NCI-H524 (cell line): ENCODE measurements at places on chromosomes 6 and 20.

DNA sequence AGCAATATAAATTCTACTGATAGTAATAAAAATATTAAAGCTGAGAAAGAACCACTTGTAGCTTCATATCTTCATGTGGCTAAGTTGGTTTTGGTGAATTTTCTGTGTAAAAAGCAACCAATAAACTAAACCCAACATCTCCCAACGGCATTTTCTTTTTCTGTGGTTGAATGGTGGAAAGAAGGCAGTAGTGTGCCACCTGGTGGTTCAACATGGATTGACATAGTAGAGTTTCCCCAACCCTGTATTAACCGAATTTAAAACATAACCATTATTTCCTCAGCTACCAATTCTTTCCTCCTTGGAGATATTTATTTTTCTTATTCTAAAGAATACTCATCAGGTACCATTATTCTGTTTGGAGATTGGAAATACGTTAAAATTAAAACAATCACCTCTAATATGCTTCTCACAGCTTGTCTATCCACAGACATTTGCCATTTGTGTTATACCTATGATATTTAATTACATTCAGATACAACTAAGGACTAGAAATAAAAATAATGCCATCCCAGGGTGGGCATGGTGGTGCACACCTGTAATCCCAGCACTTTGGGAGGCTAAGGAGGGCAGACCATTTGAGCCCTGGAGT lies 117.1 kb upstream of the EEF1E1 start:
- no peak for DNase-seq

- no peak for DNase-seq
These were observed 11.1 kb upstream of the PEX7 start for GRCh38 chr6:136811272-136811671.

DNA sequence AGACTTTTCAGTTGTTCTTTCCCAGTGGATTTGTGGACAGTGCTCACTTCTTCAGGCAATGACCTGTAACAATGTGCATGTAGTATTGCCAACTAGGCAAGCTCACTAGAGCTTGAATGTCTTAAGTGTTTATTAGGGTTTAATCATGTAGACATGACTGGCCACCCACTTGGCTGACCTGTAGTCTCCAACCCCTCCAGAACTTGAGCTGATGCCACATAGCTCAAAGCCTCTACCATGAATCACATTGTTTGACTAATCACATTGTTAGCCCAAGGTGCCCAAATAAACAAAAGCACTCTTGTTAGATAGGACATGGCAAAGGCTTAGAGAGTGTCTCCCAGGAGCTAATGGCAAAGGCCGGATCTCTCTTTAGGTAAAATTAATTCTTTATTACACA lies 272.7 kb downstream of the GRIK2 start:
- no peak for DNase-seq

DNA sequence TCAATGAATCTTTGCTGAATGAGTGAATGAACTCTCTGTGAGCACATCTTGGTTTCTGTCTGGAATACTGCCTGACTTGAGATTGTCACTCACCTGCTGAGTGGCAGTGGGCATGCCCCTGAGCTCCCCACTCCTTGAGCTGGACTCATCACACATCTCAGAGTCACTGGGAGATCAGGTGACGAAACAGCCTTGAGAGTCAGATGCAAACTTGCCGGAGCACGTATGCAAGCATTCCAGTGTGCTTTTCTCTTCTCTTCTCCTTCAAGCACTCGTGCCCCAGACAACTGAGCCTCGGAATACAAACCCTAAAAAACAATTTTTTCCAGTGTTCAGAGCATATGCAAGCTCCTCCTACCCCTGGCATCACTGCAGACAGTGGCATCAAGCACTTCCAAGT lies 9.4 kb upstream of the BMP7 start:
- DNase-seq = no peak

DNA sequence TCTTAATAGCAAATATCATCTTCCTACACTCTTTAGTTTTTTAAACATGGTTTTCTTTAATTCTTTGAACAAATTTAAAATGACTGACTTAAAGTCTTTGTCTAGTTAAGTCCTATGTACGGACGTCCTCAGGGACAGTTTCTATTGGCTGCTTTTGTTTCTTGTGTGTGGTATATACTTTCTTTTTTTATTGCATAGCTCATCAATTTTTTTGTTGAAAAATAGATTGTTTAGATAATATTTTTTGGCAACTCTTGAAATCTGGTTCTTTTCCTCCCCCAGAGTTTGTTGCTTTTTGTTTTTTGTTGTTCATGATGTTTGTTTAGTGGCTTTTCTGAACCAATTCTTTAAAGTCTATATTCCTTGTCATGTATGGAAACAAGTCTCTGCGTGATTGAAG lies 479.8 kb downstream of the PREX1 start:
- DNase-seq = no peak

DNA sequence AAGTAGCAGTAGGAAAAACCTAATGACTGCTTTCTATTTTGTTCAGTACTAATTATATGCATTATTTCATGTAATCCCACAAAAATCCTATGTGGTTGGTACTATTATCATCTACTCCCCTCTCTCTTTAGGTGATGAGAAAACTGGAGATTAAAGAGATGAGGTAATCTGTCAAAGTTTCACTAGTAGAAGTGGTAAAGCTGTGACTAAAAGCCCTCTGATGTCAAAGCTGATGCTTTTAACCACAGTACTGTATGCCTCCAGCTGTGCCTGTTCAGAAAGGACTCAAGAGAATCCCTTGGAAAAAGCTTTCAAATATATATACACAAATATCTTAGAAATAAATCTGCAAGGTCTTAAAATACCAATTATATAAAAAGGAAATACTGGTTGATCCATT lies 38.0 kb downstream of the PHIP start:
- DNase-seq = no peak

GRCh38 chr6:65191471-65191870 lies 515.6 kb downstream of the EYS start:
- DNase-seq = no peak

GRCh38 chr6:140736231-140736630 lies 1361.8 kb upstream of the CITED2 start:
- DNase-seq = no peak

GRCh38 chr6:110965629-110966229 lies 7.2 kb downstream of the GTF3C6 start:
- no peak for DNase-seq

GRCh38 chr6:106560996-106561685 lies 68.2 kb downstream of the RTN4IP1 start:
- DNase-seq = no peak

DNA sequence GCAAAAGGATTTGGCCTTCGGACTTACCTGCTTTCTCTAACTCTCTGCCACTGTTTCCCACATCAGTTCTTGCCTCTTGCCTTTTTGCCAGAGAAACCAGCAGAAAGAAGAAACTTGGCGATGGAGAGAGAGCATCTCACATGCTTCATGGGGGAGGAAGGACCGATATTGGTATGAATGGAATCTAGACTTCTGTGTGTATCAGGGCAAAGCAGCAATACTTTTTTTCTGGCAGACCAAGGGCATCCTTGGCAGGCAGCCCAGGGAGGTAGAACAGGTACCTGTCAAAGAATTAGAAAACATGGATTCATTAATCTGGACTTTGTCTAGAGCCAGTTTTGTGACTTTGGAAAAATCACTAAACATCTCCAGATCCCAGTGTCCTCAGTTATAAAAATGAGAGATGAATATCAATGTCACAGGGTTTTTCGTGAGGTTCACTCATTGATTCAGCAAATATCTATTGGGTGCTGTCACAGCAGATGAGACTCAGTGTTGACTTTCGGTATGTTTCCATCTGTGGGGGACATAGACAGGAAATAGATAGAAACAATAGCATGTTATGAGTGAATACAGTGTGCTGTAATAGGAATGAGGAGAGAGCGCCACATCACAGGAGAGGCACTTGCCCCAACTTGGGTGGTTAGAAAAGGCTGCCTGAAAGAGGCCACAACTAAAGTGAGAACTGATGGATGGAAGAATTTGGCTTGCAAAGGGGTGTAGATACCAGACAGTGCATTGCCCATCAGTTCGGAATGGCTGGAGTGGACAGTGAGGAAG lies 114.1 kb downstream of the CD83 start:
- no peak for DNase-seq

GRCh38 chr6:115441651-115442050 lies 619.0 kb downstream of the FRK start:
- no peak for DNase-seq

- DNase-seq = peak; percentile 68
These were observed 532 bp upstream of the SLC35F1 start for GRCh38 chr6:117906507-117906957.

DNA sequence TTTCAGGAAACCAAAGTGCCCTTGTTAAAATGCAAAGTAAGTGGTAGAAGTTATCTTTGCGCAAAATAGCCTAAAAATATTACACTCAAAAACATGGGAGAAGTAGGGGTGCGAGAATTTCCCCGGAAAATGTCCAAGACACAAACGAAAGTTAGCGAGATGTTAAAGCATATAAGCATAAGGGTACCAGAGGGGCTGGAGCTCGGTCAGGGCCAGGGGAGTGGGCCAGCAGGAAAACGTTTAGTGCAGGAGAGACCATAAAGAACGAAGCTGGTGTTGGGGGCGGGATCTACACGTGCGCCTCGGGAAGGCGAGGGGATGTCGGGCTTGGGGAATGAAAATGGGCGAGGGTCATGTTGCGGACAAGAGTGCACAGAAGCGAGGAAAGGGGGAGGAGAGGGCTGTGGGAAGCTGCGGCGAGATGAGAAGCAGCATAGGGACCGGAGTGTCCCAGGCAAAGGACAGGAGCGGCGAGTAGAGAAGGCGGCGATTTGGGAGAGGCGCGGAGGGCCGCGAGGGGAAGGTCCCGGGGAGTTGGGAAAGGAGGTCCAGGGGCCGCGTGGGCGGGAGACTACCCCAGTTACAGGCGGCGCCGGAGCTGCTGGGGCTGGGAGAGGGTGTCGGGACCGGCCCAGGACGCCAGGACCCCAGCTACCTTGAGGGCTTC lies 600 bp downstream of the XPO5 start:
- DNase-seq = peak; percentile 35

DNA sequence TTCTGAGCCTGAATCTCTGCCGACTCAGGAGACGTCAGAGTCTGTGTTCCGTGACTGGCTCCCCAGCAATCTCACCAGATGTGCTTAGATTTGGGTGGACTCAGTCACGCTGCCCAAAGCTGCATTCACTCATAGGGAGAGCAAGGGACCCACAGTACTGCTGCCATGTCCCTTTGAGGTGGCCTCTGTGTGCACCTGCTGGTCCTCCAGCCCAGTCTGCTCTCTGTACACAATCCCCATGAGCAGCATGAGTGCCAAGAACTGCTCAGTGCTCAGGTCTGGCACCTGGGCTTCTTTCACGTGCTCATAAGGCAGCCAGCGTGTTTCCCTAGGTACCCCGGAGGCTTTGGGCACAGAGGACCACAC lies 44.2 kb upstream of the TIAM2 start:
- no peak for DNase-seq

DNA sequence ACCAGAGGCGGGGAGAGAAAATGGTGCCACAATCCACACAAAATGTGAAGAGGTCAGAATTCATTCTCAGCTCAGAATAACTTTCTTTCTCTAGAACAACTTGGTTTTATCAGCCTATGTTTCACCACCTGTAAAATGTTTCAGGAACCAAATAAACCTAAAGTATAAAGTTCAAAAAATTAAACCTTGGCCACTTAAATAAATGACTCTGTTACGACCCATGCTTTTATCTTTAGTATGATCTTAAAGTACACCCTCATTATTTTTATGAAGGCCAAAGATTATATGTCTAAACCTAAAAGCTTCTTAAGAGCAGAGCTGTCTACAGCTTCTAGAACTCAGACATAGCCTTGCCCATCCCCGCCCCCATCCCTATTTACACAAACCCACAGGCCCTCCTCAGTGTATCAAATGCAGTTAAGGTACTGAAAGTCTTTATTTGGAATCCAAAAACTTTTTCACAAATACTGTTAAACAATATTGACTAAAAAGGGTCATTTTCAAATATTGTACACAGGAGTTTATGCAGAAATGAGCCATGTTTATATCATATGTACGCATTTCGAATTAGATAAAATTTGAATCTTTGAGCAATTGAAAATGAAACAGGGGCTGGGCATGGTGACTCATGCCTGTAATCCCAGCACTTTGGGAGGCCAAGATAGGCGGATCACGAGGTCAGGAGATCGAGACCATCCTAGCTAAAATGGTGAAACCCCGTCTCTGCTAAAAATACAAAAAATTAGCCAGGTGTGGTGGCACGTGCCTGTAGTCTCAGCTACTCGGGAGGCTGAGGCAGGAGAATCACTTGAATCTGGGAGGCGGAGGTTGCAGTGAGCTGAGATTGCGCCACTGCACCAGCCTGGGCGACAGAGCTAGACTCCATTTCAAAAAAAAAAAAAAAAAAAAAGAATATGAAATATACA lies 5.7 kb upstream of the NHSL1 start:
- DNase-seq = no peak

- DNase-seq = no peak
These were observed 309.0 kb upstream of the CHD6 start for GRCh38 chr20:41927189-41927588.

- peak; percentile 59 for DNase-seq
These were observed 1.7 kb downstream of the SLC4A11 start for GRCh38 chr20:3237011-3237957.

GRCh38 chr6:108903796-108904195 lies 55.6 kb downstream of the ARMC2 start:
- DNase-seq = no peak

DNA sequence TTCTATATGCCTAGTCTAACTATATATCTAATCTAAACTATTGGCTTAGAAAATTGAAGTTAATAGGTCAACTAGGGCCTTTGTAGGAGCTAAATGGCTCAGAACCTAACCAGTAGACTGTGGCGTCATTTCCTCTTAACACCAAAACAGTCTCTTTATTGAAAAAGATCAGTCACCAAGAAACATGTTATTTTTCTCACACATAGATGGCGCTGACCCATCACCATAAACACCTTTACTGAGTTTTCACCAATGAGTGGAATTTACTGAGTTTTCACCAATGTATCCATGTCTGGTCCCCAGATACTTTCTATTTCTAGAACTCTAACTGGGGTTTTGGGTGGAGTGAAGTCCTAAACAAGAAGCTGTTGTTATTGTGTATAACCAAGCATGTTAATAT lies 636.0 kb downstream of the BCKDHB start:
- peak; percentile 46 for DNase-seq

- DNase-seq = no peak
These were observed 12.6 kb downstream of the TCP11 start for GRCh38 chr6:35128496-35128895.

GRCh38 chr20:50253101-50253500 lies 62.5 kb downstream of the CEBPB start:
- no peak for DNase-seq

GRCh38 chr20:58542411-58543095 lies 27.4 kb upstream of the APCDD1L start:
- DNase-seq = no peak

- no peak for DNase-seq
These were observed 33.3 kb downstream of the SLX4IP start for GRCh38 chr20:10468340-10468845.
